GM20000 (cell line): ENCODE measurements at places on chromosomes 4 and X.

DNA sequence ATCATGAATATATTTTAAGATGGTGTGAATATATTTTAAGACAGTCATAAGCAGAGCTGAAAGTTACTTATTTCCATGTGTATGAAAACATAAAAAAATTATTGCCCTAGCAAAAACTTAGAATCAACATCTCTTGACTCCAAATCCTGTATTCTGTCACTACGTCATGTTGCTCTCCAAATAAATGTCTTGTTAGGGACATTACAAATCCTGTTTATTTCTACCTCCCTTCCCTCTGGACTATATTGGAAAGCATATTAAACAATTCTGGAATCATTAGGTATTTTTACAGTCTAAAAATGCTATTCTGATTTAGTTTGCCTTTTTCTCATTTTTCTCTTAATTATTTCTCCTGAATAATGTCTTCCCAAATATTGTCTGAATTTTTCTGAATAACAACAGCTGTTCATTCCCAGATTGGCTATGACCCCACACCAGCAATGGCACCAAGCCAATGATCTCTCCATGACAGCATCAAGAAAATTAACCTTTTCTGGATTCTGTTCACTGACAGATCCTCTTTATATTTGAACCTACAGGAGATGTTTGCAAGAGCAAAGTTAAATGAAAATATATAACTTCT, 523.1 kb downstream of the IQCM start:
- no peak for DNase-seq

DNA sequence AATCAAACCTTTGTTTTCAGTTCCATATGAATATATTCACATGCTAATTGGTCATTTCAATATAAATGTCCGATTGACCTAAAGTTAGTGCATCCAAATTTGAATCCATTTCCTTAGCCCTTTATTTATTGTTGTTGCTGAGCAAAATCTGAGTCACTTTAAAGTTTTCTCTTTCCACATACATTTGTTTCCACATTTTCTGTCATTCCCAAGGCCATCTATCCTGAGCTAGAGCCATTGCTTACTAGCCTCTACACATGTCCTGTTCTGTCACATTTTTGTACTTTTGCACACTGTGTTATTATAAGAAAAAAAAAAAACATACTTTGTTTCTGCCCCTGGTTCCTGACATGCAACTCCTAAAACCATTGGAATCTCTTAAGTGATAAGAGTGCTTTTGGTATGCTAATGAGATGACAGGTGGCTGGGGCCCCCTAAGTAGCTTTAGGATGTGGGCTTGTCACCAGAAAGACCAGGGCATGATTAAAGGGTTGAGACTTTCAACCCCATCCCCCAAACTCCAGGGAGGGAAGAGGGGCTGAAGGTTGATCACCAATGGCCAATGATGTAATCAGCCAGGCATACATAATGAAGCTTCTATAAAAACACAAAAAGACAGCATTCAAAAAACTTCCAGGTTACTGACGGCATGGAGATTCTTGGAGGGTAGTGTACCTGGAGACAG, 353.3 kb upstream of the MAGEB16 start:
- no peak for DNase-seq

GRCh38 chrX:121831601-121832000, 784.2 kb downstream of the GLUD2 start:
- DNase-seq, result no peak

DNA sequence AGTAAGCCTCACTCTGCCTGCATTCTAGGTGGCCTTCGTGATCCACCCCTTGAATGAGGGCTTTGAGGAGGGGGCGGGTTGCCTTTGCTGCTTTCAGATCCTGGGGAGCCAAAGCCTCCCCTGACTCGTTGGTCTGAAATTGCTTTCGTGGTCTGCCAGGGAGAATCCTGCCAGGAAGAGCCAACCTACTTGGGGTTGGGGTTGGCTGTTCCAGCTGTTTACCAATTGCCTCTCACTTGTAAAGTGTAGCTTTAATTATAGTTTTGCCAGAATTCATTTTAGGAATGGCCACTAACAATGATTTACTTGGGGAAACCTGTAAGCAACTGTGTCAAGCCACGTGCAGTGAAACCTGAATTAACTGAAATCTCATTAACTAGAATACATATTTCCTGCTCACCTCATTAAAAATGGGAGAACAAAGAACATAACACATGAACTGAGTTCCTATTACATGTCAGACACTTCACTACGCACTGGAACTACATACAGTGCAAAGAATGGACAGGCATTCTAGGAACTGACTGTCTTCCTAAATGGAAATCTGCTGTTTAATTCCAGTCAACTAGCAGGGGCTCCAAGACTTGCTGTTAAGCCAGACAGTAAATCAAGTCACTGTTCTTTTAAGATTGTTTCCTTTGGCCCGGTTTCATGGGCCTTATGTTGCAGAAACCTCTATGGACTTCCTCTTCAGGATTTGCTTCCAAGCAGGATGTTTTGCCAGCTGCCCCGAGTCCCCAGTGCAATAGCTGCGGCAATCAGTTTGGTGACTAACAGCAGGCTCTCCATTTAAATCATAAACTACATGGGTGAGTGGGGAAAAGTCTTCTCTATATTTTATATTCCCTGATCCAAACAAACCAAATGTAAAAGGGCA, 16.4 kb upstream of the NKRF start:
- no peak for DNase-seq

GRCh38 chrX:30533266-30533665, 44.3 kb downstream of the TASL start:
- no peak for DNase-seq

GRCh38 chr4:95102162-95102790, 344.5 kb downstream of the BMPR1B start:
- no peak for DNase-seq

GRCh38 chr4:924107-925096, 7.7 kb downstream of the GAK start:
- DNase-seq, result peak; percentile 75

GRCh38 chr4:134421734-134422133, 220.1 kb upstream of the PABPC4L start:
- no peak for DNase-seq

GRCh38 chr4:80305466-80305865, 30.1 kb upstream of the CFAP299 start:
- no peak for DNase-seq

DNA sequence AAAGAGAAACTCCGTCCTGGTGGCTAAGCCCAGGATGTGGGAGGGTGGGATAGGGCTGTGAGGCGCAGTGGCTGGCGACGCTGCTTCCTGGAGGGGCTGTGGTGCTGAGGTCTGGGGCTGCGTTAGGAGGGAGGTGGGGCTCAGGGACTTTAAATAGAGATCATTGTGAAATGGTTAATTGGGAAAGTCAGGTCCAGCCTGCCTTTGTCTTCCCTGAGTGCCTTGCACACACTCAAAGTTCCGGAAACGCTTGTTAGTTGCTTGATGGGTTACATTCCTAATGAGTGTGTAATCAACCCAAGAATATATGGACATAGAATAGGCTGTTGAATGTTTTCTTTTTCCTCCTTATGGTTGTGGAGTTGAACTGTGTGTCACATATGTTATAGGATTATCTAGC, 55.7 kb upstream of the CLDN34 start:
- DNase-seq, result no peak

- no peak for DNase-seq
These were observed 81.9 kb upstream of the PDHA2 start for GRCh38 chr4:95758001-95758400.
